ENCODE measurements at places on chromosomes 2 and 18.
A peak's percentile ranks its signal among the peaks of the same experiment; 100 is the strongest.

DNA sequence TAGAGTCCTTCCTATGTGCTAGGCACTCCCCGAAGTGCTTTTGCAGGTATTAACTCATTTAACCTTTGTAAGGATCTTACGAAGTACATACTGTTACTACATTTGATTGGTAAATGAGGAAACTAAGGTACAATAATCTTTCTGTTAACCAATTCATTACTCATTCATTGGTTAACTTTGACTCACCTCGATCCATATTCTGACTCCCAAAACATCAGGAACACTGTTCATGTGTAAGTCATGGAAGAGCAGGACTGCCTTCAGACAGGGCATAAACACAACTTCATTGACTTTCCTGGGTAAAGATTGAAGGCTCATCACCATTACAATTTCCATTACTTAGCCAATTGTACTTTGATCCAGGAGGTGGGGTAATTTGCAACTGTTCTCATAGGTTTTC, 40.6 kb downstream of the NAPG start:
- DNase-seq: no peak

- no peak for DNase-seq
These were observed 29.8 kb upstream of the MYO3B start for GRCh38 chr2:170148161-170148560.

GRCh38 chr2:217262911-217263310, 403.0 kb upstream of the TNP1 start:
- no peak for DNase-seq

DNA sequence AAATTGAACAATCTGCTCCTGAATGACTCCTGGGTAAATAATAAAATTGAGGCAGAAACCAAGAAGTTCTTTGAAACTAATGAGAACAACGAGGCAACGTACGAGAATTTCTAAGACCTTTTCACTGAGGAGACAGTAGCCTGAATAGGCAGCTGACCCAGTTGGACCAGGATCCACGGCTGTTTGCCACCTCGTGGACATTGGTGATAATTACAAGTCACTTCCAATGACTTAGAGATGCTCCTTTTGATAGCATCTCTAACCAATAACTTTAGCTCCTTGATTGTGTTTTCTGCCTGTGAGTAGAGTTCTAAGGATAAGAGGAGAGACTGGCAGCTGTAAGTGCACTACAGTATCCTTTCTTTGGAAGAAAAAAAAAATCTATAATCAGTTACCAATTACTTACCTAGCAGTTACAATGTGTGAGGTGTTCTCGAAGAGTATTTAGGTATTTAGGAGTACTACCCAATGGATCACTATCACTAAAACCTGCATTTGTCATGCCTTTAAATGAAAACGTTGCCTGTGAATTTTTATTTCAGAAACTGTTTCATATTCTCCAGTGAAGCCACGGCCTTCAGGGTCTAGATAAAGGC, 31.3 kb upstream of the CNTNAP5 start:
- peak; percentile 58 for DNase-seq

DNA sequence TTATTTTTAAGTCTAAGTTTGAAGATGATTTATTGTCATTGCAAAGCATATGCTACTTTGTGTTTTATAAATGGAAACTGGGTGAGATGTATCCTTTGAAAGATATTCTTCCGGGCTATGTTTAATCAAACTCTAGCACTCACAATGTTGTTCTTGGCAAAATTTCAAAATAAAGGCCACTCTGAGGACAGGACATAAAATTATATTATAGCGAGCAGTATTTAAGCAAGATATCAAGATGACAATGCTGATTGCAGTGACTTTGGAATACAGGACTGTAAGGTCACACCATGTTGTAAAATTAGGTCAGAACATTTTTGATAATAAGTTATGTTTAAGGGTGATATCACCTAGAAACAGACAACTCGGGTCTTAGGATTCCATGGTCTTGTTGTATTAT, 14.2 kb downstream of the RPRM start:
- DNase-seq: no peak

- no peak for DNase-seq
These were observed 229.6 kb downstream of the FAM210A start for GRCh38 chr18:13496691-13497281.

DNA sequence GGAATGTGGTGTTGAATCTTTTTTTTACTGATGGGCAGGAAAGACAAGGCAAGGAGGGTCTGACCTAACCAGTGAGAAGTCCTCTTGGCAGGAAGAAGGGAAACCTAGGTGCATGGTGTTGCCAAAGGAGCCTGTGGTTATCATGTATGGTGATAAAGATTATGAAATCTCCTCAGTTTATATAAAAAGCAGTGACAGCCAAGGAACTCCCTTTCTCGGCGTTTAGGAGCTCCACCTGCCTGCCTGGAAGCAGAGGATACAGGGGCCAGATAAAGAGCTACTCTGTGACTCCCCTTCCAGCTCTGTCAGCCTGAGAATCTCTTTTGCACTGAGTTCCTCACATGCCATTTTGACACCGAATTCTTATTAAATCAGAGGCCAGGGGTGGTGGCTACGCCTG, 26.1 kb downstream of the COLEC12 start:
- DNase-seq: no peak

DNA sequence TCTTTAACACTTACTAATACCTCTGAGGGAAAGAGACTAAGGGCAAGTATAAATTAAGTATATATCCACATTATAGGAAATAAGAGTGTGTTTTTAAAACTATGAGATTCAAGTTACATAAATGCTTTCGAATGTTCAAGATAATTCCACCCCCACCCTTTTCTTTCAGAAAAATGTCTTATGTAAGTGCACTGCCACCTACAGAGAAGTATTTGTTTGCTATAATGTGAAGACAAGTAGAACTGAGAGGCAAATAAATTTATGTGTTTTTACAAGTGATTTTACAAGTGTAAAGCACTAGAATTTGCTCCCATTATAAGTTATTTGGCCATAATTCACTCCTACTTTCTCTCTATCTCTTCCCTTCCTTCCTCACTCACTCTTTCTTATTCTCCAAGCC, 99.9 kb upstream of the CRACDL start:
- no peak for DNase-seq

GRCh38 chr2:118936306-118936705, 5.7 kb upstream of the MARCO start:
- DNase-seq: no peak

GRCh38 chr2:47189635-47190034, 34.5 kb upstream of the STPG4 start:
- DNase-seq: no peak

DNA sequence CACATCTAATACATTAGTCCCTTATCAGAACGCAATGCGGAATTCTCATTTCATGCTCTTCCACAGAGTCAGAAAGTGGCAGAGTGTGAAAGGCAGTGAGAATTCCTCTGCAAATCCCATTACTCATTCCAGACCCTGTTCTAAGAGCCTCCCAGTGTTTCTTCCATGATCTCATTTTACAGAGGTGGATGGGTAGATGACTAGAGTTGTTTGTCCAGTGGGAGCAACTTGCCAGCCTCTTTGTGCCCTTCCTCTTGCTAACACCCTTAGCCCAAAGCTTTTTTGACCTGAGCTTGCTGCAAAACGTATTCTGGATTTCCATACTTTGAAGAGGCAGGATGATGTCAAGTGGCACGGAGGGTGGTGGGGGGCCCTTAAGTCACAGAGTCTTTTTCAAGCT, 467.7 kb upstream of the RGPD4 start:
- DNase-seq: no peak

- peak; percentile 61 for DNase-seq
These were observed at the start of gene PRKCE for GRCh38 chr2:45651415-45652089. TSS of gene PRKCE (plus strand) at chr2:45651675.
